ENCODE measurements at places on chromosomes 2 and 18. TPM values are rescaled to one million over a fixed set of nuclear protein-coding genes. Genes with fewer than 3 reads are reported as not detected.

Gene ZAP70
- total RNA-seq = not detected

DNA sequence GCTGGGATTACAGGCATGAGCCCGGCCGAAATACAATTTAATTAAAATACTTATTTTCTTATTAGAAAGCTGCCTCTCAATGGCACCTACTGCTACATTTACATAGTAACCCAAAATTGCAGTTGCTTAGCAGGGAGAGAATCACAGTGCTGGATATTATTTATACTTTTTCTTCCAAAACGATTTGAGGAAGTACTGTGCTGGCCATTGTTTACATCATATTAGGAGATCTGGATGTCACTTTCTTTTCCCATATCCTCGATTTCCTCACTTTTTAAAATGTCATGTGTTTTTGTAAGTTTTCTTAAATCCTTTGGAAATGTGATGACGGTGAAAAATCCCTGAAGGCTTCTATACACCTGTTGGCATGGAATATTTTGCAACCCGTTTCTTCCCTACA lies 3.4 kb upstream of the SP3 start:
- no peak for DNase-seq

Gene TRABD2A
- 0.58 TPM for total RNA-seq

- DNase-seq = no peak
Measured at GRCh38 chr2:30611583-30611982, 164.5 kb downstream of the LCLAT1 start.

DNA sequence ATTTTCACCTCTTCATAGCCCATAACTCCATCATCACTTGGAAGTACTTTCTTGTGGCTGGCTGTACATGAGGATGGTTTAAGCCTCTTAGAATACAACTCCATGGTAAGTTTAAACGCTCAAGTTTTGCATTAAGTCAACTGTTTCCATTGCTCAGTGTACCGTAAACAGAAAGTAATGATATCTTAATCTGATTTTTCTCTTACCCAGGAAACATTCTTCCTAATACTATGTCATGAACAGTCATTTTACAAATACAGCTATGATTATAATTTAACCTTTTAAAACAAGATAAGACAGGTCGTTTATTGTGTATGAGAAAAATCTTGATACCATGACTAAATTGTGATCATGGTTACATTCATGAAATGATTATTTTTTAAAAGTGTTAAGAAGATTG lies 11.6 kb upstream of the DYNC2LI1 start:
- no peak for DNase-seq

- no peak for DNase-seq
Measured at GRCh38 chr2:218093879-218094278, 24.8 kb downstream of the RUFY4 start.

- no peak for DNase-seq
Measured at GRCh38 chr18:38552732-38553321, 987.2 kb upstream of the CELF4 start.

Gene IL36A
- not detected for total RNA-seq

DNA sequence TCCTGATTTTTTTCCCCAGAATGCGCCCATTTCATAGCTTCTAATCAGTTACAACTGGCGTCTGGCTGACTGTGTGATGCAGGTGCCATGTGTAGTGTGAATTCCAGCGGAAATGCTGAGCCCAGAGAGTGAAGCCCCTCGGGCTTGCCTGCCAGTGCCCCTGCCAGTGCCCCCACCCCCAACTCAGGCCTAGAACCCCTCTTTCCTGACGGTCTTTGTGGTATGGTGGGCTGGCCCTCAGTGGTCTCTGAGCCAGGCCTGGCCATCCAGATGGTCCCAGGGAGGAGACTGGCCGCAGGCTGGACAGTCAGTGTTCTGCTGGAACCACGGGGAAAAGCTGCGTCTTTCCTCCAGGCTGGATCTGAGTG lies 3.1 kb downstream of the RAMP1 start:
- no peak for DNase-seq

DNA sequence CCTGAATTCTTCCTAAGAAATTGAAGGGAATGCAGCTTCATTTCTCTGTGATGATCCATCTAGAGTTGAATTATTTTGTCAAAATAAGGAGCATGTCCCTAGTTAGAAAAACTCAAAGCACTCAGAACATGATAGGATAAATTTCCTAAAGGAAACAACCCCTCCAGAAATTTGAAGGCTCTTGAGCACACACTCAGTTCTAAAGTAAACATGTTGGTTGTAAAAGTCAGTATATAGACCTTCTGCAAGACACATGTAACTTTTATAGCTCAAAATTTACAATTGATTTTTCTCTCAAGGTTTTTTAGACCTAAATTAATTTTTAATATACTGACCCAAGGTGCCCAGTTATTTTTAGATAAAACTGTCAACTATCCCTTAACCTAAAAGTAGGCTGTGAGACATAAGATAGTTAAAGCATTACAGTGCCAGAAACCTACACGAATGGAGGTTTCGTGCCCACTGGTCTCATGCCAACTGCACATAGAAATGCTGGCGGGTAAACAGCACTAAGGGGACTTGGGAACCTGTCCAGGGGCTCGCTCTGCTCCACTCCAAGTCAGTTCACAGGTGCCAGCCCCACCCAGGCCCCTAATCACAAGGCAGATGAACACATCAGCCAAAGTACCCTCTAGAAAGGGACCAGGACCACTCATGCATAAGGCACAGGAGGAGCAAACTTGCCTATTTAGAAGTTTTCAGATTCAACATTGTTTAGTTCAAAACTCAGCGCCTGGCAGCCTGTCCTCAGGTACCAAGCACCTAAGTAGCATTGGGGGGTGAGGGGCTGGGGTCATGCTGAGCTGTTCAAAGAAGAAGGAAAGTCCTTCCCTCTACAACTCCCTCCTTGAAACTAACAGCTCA lies 106.5 kb downstream of the SMC6 start:
- no peak for DNase-seq

DNA sequence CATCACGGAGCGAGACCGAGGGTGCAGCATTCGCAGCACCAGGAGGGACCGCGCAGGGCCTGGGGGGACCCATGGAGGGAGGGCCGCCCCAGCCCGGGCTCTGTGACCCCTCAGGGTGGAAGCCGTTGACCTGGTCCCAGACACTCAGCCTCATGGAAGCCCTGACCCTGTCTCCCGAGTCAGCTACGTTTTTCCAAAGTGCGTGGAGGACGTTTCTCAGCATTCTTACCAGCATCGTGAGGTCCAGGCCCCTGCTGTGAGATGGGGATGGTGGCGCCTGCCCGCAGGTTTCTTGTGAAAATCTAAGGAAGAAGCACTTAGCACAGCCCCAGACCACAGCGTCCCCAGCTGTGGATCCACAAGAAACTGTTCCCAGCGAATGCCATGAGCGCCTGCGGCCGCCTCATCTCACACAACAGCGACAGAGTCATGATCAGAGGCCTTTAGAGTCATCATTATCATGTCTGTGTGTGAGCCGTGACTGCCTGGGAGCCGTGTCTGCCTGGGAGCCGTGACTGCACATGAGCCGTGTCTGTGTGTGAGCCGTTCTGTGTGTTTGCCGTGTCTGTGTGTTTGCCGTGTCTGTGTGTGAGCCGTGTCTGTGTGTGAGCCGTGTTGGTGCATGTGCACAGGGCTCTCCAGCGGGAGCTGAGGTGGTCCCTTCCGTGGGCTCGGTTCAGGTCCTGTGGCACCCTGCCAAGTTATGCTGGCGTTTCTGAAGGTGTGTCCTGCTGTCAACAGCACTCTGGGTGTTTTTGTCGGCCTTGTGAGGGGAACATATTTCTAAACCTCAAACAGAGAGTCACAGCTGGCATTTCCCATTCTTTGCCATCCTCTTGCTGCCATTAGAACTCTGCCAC lies 49.2 kb upstream of the KCNG2 start:
- no peak for DNase-seq

GRCh38 chr2:112724591-112725525 lies 4.0 kb downstream of the NT5DC4 start:
- DNase-seq = no peak

DNA sequence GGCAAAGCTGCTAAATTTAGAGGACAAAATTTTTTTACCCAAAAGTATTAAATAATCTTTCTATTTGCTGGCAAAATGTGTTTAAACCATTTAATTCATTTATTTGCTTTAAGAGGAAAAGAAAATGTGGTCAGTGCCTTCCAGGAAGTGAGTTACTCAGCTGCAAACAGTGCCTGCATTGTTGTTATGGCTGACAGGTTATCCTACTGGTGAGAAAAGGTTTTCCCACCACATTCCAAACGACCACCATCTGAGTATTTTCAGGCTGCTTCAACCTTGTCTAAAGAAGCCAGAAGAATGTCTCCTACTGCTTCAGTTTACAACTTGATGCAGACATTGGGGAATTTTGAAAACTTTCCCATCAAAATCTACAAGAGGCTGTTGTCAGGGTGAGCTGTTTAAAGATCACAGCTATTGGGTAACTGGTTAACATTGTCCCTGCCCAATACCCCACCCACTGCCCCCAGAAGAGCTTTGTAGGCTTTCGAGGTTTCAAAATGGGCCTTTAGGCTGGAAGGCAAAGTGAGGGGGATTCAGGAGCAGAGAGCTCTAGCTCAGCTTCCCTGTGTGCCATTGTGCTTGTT lies 461.3 kb upstream of the FANCL start:
- peak; percentile 60 for DNase-seq

All from epithelial cell of proximal tubule (primary cell).